Common myeloid progenitor, CD34-positive (primary cell): ENCODE measurements at places on chromosomes 3 and 15.
A peak's percentile ranks its signal among the peaks of the same experiment; 100 is the strongest.

GRCh38 chr15:59995568-59996297 is 8.4 kb upstream of the FOXB1 start:
- no peaks in the 10 kb centered on the region for H3K36me3 ChIP-seq
- peaks cover 29% of the 10 kb centered on the region for H3K4me1 ChIP-seq
- H3K27me3 ChIP-seq = peaks cover 20% of the 10 kb centered on the region
- DNase-seq = no peak
- no peak overlapping the region for H3K4me3 ChIP-seq

GRCh38 chr15:62099094-62099601 is 32.4 kb downstream of the C2CD4A start:
- H3K27ac ChIP-seq = no peak overlapping the region
- H3K4me1 ChIP-seq = peaks cover 2% of the 10 kb centered on the region

GRCh38 chr3:31543375-31543774 is 10.7 kb downstream of the STT3B start:
- no peak overlapping the region for H3K4me3 ChIP-seq
- DNase-seq = no peak
- peaks cover 3% of the 10 kb centered on the region for H3K36me3 ChIP-seq
- H3K4me1 ChIP-seq = peaks cover 6% of the 10 kb centered on the region
- H3K27me3 ChIP-seq = no peaks in the 10 kb centered on the region
- H3K27ac ChIP-seq = no peak overlapping the region

- H3K4me1 ChIP-seq = no peaks in the 10 kb centered on the region
- H3K27ac ChIP-seq = no peak overlapping the region
- no peak for DNase-seq
- H3K27me3 ChIP-seq = no peaks in the 10 kb centered on the region
- no peak overlapping the region for H3K4me3 ChIP-seq
- no peaks in the 10 kb centered on the region for H3K36me3 ChIP-seq
These were observed 207.9 kb upstream of the RGMA start for GRCh38 chr15:93296759-93297500.

GRCh38 chr3:45552031-45552793 is 42.3 kb upstream of the LIMD1 start:
- H3K36me3 ChIP-seq = peaks cover 11% of the 10 kb centered on the region
- no peaks in the 10 kb centered on the region for H3K27me3 ChIP-seq
- DNase-seq = no peak
- peaks cover 52% of the 10 kb centered on the region for H3K4me1 ChIP-seq
- no peak overlapping the region for H3K27ac ChIP-seq

- no peak overlapping the region for H3K4me3 ChIP-seq
- no peaks in the 10 kb centered on the region for H3K27me3 ChIP-seq
- no peak for DNase-seq
- H3K4me1 ChIP-seq = no peaks in the 10 kb centered on the region
These were observed 280.4 kb downstream of the ULK4 start for GRCh38 chr3:41681479-41681878.

DNA sequence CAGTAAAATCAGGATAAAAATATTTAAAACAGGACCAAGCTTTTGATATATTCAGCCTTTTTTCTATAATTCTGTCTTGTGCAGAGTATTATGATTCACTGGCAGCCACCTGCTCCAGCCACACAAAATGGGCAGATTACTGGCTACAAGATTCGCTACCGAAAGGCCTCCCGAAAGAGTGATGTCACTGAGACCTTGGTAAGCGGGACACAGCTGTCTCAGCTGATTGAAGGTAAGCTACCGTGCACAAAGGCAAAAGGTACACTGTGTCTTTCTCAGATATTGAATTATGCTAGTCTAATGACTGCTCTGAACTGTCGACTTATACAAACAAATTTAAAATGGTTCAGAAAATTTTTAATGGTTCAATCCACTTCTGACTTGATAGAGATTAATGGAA is 114.2 kb downstream of the HCN4 start:
- H3K4me3 ChIP-seq = no peak overlapping the region
- H3K27me3 ChIP-seq = no peaks in the 10 kb centered on the region
- no peaks in the 10 kb centered on the region for H3K4me1 ChIP-seq
- no peak for DNase-seq
- no peaks in the 10 kb centered on the region for H3K36me3 ChIP-seq
- no peak overlapping the region for H3K27ac ChIP-seq

GRCh38 chr3:119586733-119587172 is 7.5 kb downstream of the ADPRH start:
- no peak overlapping the region for H3K27ac ChIP-seq
- H3K36me3 ChIP-seq = no peaks in the 10 kb centered on the region
- no peak overlapping the region for H3K4me3 ChIP-seq

GRCh38 chr15:38354315-38354929 is 99.5 kb upstream of the FAM98B start:
- peaks cover 14% of the 10 kb centered on the region for H3K36me3 ChIP-seq
- no peak overlapping the region for H3K27ac ChIP-seq

DNA sequence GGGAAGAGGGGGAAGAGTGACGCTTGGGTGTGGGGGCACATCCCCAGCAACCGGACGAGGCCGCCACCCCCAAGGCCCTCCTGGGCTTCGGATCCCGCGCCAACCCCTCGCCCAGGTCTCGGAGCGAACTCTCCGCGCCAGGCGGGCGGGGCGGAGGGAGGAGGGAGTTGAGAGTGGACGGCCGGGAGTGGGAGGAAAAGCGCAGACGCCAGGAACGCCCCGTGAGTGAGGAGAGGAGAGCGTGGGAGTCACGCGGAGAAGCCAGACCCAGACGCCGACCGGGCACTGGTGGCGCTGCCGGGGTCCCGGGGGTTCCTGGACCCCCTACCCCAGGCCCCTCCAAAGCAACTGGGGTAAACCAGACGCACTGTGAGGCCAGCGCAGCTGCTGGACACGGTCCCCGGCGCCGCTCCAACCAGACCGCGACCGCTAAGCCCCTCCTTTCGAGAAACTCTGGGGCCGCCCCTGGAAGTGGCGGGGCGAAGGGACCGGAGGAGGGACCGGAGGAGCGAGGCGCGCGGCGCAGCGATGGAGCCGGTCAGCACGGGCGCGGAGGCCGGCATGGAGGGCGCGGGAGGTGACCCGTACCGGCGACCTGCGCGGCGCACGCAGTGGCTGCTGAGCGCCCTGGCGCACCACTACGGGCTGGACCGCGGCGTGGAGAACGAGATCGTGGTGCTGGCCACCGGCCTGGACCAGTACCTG is at the start of gene EFCC1:
TSS of gene EFCC1 (plus strand) at position 204 of the 705 bp plus-strand sequence. CDS start at position 529, 325 bp downstream.
- peaks cover 70% of the 10 kb centered on the region for H3K4me1 ChIP-seq
- no peaks in the 10 kb centered on the region for H3K27me3 ChIP-seq
- no peak for DNase-seq
- H3K4me3 ChIP-seq = peak within 1 kb of the TSS; percentile 70
- peak within 1 kb of the TSS; percentile 28 for H3K27ac ChIP-seq

- no peak overlapping the region for H3K4me3 ChIP-seq
- no peak for DNase-seq
- H3K27ac ChIP-seq = no peak overlapping the region
These were observed 96.3 kb upstream of the BCL6 start for GRCh38 chr3:187841560-187841959.

GRCh38 chr3:78893161-78893560 is 874.6 kb downstream of the ROBO1 start:
- H3K36me3 ChIP-seq = no peaks in the 10 kb centered on the region
- no peak overlapping the region for H3K4me3 ChIP-seq
- H3K27ac ChIP-seq = no peak overlapping the region
- no peak for DNase-seq

DNA sequence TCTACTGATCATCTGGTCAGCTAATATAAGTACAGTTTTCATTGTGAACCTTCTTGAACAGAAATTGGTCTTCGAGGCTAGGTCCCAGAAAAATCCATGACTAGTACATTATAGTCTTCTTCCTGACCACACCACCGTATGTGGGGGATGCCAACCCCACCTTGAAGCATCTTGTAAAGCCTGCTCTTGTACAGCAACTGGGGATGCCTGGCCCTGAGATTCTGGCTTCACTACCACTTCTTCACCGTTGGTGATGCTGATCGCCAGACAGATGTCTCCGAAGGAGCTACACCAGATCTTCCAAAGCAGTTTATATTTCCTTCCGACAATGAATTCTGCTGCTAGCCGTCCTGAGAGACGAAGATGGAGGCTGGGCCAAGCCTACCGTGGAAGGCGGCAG is 238.3 kb downstream of the CDIN1 start:
- H3K27ac ChIP-seq = no peak overlapping the region
- no peaks in the 10 kb centered on the region for H3K36me3 ChIP-seq
- no peak overlapping the region for H3K4me3 ChIP-seq

GRCh38 chr3:192408647-192409200 is 318.6 kb downstream of the FGF12 start:
- peaks cover 25% of the 10 kb centered on the region for H3K27me3 ChIP-seq
- H3K27ac ChIP-seq = no peak overlapping the region
- no peaks in the 10 kb centered on the region for H3K36me3 ChIP-seq

- DNase-seq = peak; percentile 96
- H3K36me3 ChIP-seq = no peaks in the 10 kb centered on the region
- H3K4me3 ChIP-seq = peak overlapping the region; percentile 72
- no peaks in the 10 kb centered on the region for H3K27me3 ChIP-seq
- peak overlapping the region; percentile 52 for H3K27ac ChIP-seq
These were observed 10.0 kb downstream of the GNAI2 start for GRCh38 chr3:50245831-50246516.

DNA sequence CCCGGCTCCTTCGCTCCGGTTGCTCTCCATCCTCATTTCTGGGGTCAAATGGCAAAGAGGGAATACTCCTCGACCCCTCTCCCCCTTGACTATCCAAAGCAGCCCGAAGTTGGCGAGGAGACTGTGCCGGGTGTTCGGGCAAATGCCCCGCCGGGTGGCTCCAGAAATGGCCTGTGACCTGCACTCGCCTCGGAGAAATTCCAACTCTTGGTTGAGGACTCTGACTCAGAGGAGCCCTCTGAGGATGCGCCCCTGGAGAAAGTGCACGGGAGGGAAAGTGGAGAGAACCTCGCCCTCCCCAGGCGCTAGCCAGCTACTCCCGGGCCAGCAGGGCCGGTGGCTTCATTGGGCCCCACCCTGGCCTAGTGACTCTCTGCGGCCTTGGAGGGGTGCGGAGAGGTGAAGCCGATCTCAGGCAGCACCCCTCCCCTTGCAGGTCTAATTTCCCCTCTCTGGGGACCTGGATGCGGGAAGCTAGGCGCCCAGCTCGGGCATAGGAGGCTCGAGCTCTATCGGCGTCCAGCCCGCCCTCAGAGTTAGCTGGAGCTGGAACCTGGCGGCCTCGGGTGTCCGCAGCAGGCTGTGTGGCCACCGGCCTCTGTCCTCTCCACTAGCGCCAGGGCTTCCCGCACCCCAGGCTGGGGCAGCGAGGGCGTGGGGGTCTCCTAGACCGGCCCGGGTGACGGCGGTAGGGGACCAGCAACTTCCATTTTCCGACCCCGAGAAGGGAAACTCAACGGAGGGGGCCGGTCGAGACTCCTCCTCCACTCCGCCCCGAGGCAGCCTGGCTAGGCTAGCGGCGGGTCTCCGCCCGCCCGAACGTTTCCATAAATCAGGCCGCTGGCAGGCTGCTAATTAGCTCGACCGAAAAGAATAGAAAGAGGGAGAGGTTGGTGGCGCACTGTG is 29.4 kb downstream of the NR2F2 start:
- peaks cover 100% of the 10 kb centered on the region for H3K27me3 ChIP-seq
- no peaks in the 10 kb centered on the region for H3K36me3 ChIP-seq
- DNase-seq = no peak
- H3K27ac ChIP-seq = no peak overlapping the region
- no peaks in the 10 kb centered on the region for H3K4me1 ChIP-seq

GRCh38 chr15:52185151-52185561 is 6.0 kb downstream of the GNB5 start:
- no peaks in the 10 kb centered on the region for H3K27me3 ChIP-seq
- H3K4me3 ChIP-seq = no peak overlapping the region
- H3K4me1 ChIP-seq = peaks cover 7% of the 10 kb centered on the region
- no peaks in the 10 kb centered on the region for H3K36me3 ChIP-seq

DNA sequence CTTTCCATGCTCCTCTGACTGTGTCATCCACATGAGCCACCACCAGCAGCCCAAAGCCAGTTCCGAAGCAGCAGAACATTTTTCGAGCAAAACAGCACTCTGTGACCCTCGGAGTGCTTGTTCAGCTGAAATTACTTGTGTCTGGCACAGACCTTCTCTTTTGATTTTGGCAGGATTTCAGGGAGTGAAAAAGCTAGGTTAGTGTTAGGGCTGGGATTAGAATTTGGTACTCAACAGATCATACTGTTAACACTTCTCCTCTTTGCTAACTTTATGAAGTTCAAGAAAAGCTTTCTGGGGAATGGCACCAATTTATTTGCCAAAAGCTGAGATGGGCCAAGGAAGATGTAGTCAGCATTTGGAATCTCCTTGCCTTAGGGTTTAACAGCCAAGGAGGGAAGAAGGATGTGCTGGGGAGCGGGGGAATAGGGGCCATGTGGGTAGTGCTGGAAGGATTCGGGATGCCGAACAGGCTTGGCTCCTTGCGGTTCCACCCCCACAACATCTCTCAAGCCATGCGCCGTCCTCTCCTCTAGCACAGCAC is 55.1 kb upstream of the TRA2B start:
- H3K4me3 ChIP-seq = no peak overlapping the region
- H3K4me1 ChIP-seq = no peaks in the 10 kb centered on the region

GRCh38 chr3:151437906-151438305 is 23.0 kb downstream of the IGSF10 start:
- no peaks in the 10 kb centered on the region for H3K4me1 ChIP-seq
- peaks cover 8% of the 10 kb centered on the region for H3K36me3 ChIP-seq
- no peak overlapping the region for H3K4me3 ChIP-seq
- H3K27ac ChIP-seq = no peak overlapping the region
- H3K27me3 ChIP-seq = no peaks in the 10 kb centered on the region
- no peak for DNase-seq

GRCh38 chr3:136209921-136210320 is 13.8 kb upstream of the MSL2 start:
- no peaks in the 10 kb centered on the region for H3K4me1 ChIP-seq
- no peaks in the 10 kb centered on the region for H3K27me3 ChIP-seq
- no peak overlapping the region for H3K4me3 ChIP-seq
- no peaks in the 10 kb centered on the region for H3K36me3 ChIP-seq
- H3K27ac ChIP-seq = no peak overlapping the region

- H3K36me3 ChIP-seq = no peaks in the 10 kb centered on the region
- H3K4me3 ChIP-seq = no peak overlapping the region
- H3K27me3 ChIP-seq = no peaks in the 10 kb centered on the region
- DNase-seq = no peak
- H3K4me1 ChIP-seq = no peaks in the 10 kb centered on the region
These were observed 159.4 kb downstream of the PCCB start for GRCh38 chr3:136409549-136409948.

- no peak overlapping the region for H3K4me3 ChIP-seq
- H3K27me3 ChIP-seq = no peaks in the 10 kb centered on the region
- H3K27ac ChIP-seq = no peak overlapping the region
- H3K4me1 ChIP-seq = no peaks in the 10 kb centered on the region
These were observed 12.8 kb downstream of the CPB1 start for GRCh38 chr3:148840451-148840850.

- no peak overlapping the region for H3K27ac ChIP-seq
- H3K27me3 ChIP-seq = peaks cover 15% of the 10 kb centered on the region
- no peaks in the 10 kb centered on the region for H3K4me1 ChIP-seq
- no peaks in the 10 kb centered on the region for H3K36me3 ChIP-seq
- no peak for DNase-seq
- H3K4me3 ChIP-seq = no peak overlapping the region
These were observed 59.7 kb downstream of the CCDC33 start for GRCh38 chr15:74295800-74296199.

- no peak overlapping the region for H3K4me3 ChIP-seq
- no peak overlapping the region for H3K27ac ChIP-seq
- no peak for DNase-seq
- no peaks in the 10 kb centered on the region for H3K27me3 ChIP-seq
These were observed 16.1 kb downstream of the NANOGP8 start for GRCh38 chr15:35068846-35069475.
